ENCODE measurements at places on chromosomes 6 and 20.

GRCh38 chr20:59564171-59564570 lies 40.2 kb upstream of the PHACTR3 start:
- DNase-seq, result no peak

DNA sequence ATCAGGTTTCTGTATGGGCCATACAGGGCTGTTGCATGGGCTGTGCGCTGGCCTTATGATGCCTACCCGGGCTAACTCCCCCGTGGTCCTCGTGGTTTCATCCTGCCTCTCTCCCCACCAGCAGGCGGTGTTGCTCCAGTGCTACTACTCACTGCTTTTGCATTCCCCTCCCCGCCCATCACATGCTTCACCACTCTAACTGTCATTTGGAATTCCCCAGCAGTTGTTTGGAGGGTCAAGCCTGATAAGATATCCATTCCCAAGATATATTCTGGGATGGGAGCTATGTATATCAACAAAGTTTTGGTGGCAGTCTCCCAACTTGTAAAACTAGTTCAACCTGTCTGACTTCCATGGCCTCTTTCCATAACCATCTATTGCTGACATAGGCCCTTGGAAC lies 233.2 kb upstream of the SOX4 start:
- no peak for DNase-seq

GRCh38 chr20:51199920-51200319 lies 177.0 kb upstream of the KCNG1 start:
- no peak for DNase-seq

GRCh38 chr6:56541030-56541600 lies 101.6 kb downstream of the DST start:
- DNase-seq, result peak; percentile 45

DNA sequence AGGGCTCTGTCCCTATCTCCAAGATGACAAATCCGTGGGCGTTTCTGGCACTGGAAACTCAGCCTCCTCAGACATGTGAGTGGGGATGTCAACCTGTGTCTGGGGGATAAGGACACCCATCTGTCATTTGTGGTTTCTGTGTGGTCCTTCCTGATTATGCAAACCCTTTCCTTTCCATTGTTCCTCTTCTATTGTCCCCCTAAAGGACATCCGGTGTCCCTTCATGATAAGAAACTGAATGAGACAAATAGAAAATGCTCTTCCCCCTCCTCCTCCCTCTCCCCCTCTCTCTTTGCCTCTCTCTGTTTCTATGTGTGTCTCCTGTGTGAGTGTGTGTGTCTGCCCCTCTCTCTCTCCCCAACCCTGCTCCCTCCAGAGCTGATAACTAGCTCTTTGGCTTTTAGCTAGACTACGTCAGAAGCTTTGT lies 11.5 kb upstream of the GLP1R start:
- no peak for DNase-seq

- peak; percentile 27 for DNase-seq
These were observed 35.1 kb upstream of the RFPL4B start for GRCh38 chr6:112311950-112312547.

DNA sequence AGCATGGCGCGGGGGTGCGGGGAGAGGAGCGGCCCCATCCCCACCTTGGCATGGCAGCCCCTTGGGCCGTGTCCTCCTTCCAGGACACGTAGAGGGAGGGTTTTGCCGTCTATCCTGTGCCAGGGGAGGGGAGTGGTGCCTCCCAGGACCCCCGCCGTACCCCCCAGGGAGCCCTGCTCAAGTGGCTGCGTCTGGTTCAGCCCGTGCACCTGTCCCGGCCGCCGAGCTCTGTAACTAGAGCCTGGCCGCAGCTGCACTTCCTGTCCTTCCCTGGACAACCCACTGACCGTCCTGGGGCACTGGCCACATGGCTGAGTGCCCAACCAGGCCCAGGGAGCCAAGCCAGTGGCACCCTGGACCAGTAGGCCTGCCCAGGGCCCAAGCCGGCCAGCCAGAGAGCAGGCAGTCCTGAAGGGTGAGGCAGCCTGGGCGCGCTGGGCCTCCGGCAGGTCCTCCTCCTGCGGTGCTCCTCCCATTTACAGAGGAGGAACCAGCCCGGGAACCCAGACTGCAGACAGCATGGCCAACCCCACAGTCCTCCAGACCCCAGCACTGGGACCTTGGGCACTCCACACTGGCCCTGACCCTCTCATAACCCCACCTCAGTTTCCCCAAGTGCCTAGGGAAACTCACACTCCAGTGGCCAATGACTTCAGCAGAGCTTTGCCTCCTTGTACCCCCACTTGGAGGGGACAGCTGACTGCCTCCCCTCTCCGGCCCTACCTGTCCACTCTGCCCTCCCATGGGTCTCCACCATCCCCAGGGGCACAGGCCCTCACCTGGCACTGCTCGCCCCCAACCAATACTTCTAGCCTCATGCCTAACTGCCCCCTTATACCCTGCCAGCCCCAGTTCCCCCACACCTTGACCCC lies 8.7 kb downstream of the LAMA5 start:
- DNase-seq, result no peak

- no peak for DNase-seq
These were observed 45.1 kb downstream of the PKHD1 start for GRCh38 chr6:52042141-52042885.

GRCh38 chr6:75023634-75024033 lies 182.2 kb downstream of the COL12A1 start:
- DNase-seq, result no peak

DNA sequence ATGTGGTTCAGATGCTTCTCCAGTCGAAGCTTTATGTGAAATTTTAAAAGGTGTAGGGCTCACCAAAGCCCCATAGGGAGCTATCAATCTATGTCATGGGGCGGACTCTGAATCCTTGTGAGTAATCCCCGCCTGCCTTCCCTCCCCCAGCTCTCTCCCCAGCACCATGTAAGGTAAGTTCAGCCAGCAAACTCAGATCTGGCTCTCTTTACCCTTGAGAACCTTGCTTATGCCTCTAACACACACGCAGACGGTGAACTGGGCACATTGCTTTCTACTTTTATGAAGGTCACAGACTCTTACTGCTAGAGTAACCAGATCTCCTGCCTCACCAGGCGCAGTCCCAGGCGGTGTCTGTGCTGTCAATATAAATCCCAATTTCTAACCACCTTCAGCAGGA lies 82.6 kb upstream of the CNKSR3 start:
- peak; percentile 46 for DNase-seq
